ENCODE measurements at places on chromosomes 11 and 22. TPM values are rescaled to one million over a fixed set of nuclear protein-coding genes. Genes with fewer than 3 reads are reported as not detected.

The LIMK2 gene
- 18.6 TPM for total RNA-seq

DNA sequence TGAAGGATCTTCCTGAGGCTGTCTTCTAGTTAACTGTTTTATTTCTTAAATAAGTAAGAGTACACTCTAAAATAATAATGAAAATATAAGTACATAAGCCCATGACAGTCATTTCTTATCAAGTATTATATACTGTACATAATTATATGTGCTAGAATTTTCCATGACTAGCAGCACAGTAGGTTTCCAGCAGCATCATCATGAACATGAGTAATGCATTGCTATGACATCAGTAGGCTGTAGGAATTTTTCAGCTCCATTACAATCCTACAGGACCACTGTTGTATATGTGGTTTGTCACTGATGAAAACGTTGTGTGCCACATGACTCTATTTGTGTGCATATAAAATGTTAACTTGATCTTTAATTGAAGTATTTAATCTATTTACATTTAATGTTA is 22.0 kb downstream of the ZNF202 start:
- no peaks in the 10 kb centered on the region for H3K4me1 ChIP-seq
- H3K27me3 ChIP-seq = no peaks in the 10 kb centered on the region
- no peak for DNase-seq
- no peaks in the 10 kb centered on the region for H3K36me3 ChIP-seq

The USP2 gene
- 0.21 TPM for total RNA-seq

The KCNA4 gene
- not detected for total RNA-seq

- DNase-seq = no peak
- H3K4me1 ChIP-seq = no peaks in the 10 kb centered on the region
- H3K27me3 ChIP-seq = no peaks in the 10 kb centered on the region
- H3K27ac ChIP-seq = no peak overlapping the region
- no peak overlapping the region for H3K4me3 ChIP-seq
- no peaks in the 10 kb centered on the region for H3K36me3 ChIP-seq
Measured at GRCh38 chr11:4751201-4751600, 18.5 kb downstream of the OR51F1 start.

The C22orf31 gene
- not detected for total RNA-seq

GRCh38 chr11:35079611-35080010 is 59.4 kb upstream of the CD44 start:
- no peak overlapping the region for H3K27ac ChIP-seq
- no peak overlapping the region for H3K4me3 ChIP-seq
- H3K4me1 ChIP-seq = peaks cover 42% of the 10 kb centered on the region
- no peaks in the 10 kb centered on the region for H3K36me3 ChIP-seq
- no peaks in the 10 kb centered on the region for H3K27me3 ChIP-seq
- DNase-seq = no peak

DNA sequence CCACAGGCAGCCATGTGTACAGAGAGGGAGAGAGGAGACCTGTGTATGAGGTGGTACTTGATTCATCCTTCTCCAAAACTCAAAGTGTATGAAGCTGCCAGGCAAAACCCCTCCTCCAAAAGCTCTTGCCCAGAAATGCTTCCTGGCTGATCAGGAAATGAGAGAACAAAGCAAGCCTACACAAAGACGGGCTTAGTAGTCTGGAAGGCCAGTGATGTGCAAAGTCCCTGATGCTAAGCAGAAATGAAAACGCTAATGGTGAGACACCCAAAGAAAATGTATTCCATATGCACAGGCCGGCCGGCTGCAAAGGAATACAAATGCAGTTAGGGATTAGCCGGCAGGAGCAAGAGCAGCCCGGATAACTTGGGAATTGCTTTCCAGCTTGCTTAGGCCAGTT is 234.9 kb upstream of the CADM1 start:
- DNase-seq = no peak
- H3K27ac ChIP-seq = no peak overlapping the region
- H3K27me3 ChIP-seq = no peaks in the 10 kb centered on the region

- peaks cover under 1% of the 10 kb centered on the region for H3K27me3 ChIP-seq
- H3K4me3 ChIP-seq = no peak overlapping the region
- H3K4me1 ChIP-seq = peaks cover 19% of the 10 kb centered on the region
- DNase-seq = no peak
- H3K27ac ChIP-seq = no peak overlapping the region
- no peaks in the 10 kb centered on the region for H3K36me3 ChIP-seq
Measured at GRCh38 chr11:69912911-69913451, 93.8 kb upstream of the FGF3 start.

GRCh38 chr11:127943763-127944162 is 643.6 kb downstream of the ETS1 start:
- H3K27ac ChIP-seq = no peak overlapping the region
- DNase-seq = no peak
- H3K36me3 ChIP-seq = no peaks in the 10 kb centered on the region
- H3K4me1 ChIP-seq = no peaks in the 10 kb centered on the region
- H3K4me3 ChIP-seq = no peak overlapping the region
- H3K27me3 ChIP-seq = no peaks in the 10 kb centered on the region

DNA sequence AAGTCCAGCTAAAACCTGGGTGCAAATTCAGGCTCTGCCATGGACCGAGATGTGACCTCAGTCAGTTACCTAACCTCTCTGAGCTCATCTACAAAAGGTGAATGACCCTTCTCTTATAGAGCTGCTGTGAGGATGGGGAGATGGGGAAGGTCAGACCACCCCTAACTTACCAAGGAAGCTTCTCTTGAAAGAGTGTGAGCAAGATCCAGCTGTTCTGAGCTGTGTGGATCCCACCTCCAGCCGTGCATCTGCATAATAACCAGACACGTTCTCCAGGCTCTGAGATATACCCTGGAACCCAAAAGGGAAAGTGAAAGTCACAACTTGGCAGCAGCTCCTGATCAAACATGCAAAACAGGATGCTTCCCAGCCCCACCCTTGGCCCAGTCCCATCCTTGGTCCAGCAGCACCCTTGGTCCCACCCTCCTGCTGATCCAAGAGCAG is at the start of gene APOL3:
APOL3 (minus strand) TSS at position 257 of the 444 bp plus-strand sequence. CDS start 11,700 bp downstream, outside the sequence.
- peaks cover 3% of the 10 kb centered on the region for H3K27me3 ChIP-seq
- H3K4me1 ChIP-seq = peaks cover 21% of the 10 kb centered on the region
- no peaks in the 10 kb centered on the region for H3K36me3 ChIP-seq
- no peak for DNase-seq
- H3K4me3 ChIP-seq = no peak within 1 kb of the TSS

DNA sequence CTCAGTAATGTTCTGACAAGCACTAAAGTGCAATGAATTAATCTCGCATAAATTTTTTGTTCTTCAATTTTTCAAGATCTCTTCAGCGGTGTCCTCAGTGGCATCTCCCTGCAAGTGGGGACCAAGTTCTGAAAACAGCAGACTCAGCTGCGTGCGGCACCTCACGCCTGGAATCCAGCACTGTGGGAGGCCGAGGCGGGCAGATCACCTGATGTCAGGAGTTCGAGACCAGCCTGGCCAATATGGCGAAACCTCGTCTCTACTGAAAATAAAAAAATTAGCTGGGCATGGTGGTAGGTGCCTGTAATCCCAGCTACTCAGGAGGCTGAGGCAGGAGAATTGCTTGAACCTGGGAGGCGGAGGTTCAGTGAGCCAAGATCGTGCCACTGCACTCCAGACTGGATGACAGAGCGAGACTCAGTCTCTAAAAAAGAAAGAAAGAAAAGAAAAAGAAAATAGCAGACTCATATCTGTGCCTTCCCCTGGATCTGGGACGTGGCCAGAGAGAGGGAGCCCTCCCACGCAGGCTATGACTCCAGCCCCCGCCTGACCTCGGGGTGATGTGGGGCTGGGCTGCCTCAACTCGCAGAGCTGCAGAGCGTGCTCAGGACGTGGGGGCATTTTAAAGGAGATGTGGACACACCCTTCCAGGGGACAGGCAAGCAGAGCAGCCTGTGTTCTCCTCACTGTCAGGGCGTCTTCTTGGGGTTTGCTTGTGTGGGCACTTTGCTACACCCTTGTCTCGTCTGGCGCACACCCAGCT is 346.6 kb downstream of the BRD1 start:
- H3K27me3 ChIP-seq = no peaks in the 10 kb centered on the region
- no peak overlapping the region for H3K4me3 ChIP-seq
- H3K27ac ChIP-seq = no peak overlapping the region
- DNase-seq = no peak
- no peaks in the 10 kb centered on the region for H3K36me3 ChIP-seq

DNA sequence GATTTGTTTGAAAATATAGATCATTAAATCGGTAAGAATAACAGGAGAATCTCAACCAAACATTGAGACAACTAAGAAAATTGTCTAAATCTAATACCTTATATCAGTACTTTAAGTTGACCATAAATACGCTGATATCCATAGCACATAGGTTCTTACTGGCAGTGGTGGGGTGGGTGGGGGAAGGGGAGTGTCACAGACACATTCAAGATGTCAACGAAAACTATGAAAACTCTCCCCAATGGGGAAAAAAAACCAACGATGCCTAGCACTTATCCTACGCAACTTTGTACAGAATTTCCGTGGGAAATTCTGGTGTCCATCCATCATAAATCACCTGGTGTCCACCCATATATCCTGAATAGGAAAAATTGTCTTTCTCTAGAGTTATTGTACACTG is 6.2 kb downstream of the GRAP2 start:
- H3K27me3 ChIP-seq = peaks cover 3% of the 10 kb centered on the region
- no peak overlapping the region for H3K4me3 ChIP-seq
- no peaks in the 10 kb centered on the region for H3K4me1 ChIP-seq

The TUBGCP6 gene
- total RNA-seq = 25.0 TPM

DNA sequence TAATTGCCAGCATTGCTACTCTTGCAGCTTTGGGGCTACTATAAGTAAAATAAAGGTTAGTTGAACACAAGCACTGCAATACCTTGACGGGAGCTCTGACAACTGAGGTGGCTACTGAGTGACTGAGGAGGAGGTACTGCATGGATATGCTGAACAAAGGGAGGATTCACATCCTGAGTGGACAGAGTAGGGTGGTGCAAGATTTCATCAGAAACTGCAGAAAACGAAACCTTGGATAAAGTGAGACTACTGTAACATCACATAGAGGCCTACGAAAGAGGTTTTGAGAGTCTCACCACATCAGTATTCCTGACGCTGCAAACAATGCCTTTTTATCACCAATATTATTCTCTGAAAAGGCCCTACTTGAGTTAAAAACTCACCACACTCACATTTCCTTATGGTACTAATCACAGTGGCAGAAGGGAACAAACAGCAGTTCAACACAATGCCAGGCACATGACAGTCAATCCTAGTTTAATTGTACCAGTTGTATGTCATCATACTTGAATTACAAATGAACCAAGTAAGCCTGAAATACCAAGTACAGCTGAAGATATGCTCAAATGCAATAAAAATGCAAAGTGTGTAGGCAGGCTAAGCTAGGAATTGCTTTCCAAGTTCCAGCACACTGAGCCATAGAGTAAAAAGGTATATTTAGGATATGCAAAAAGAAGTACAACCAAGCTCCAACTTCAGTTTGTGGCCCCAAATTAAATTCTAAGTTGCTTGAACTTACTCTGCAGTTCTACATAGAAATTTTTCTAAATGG is 4.0 kb upstream of the GPR83 start:
- no peaks in the 10 kb centered on the region for H3K4me1 ChIP-seq
- no peak for DNase-seq
- no peaks in the 10 kb centered on the region for H3K36me3 ChIP-seq
- H3K4me3 ChIP-seq = no peak overlapping the region

- no peaks in the 10 kb centered on the region for H3K27me3 ChIP-seq
- H3K4me3 ChIP-seq = no peak overlapping the region
Measured at GRCh38 chr11:85167038-85167437, 460.1 kb downstream of the DLG2 start.

- no peak for DNase-seq
- H3K4me1 ChIP-seq = peaks cover 20% of the 10 kb centered on the region
- no peaks in the 10 kb centered on the region for H3K27me3 ChIP-seq
- H3K36me3 ChIP-seq = no peaks in the 10 kb centered on the region
- H3K27ac ChIP-seq = no peak overlapping the region
Measured at GRCh38 chr11:109034339-109034696, 369.4 kb downstream of the DDX10 start.

The TSPAN32 gene
- not detected for total RNA-seq

DNA sequence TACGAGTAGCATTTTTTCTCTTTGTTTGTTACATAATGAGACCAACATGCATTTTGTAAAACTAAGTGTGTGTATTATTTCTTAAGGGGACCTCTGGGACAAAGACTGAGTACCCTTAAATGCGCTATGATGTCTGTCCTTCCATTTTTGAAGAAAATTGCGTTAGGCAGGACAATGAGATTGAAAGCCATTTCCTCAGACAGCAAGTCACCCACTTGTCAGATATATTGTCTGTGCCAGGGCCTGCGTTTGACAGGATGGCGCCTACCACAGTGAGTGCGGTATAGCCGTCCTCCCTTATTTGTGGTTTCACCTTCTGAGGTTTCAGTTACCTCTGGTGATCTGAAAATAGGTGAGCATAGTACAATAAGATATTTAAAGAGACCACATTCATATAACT is 2.2 kb downstream of the AP2A2 start:
- H3K4me1 ChIP-seq = peaks cover 3% of the 10 kb centered on the region
- no peaks in the 10 kb centered on the region for H3K27me3 ChIP-seq
- DNase-seq = no peak
- no peak overlapping the region for H3K4me3 ChIP-seq
- H3K27ac ChIP-seq = no peak overlapping the region

DNA sequence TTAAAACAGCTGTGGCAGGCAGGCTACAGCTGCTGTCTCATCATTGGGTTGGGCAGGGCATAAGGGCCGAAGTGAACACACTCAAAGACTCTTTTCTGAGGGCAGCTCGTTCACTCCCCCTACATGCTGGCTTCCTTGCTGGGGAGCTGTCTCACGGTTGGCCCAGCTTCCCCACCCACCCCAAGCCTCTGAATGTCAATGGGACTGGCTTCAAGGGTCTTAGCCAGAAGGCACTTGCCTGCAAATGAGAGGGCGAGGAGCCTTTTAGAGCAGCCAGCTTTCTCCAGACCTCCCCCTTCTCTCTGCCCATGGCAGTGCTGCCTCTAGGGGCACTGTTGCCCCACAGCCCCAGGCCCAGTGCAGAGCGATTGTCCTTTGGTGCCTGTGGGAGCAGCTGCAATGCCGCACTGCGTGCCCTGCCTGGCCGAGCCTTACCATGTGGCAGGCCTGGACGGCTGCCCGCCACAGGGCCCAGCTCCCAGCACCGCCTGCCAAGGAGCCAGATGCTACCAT is 94.7 kb upstream of the RASSF10 start:
- H3K4me1 ChIP-seq = no peaks in the 10 kb centered on the region
- H3K27me3 ChIP-seq = peaks cover 19% of the 10 kb centered on the region
- no peak overlapping the region for H3K27ac ChIP-seq
- no peak overlapping the region for H3K4me3 ChIP-seq
- DNase-seq = no peak

- no peak for DNase-seq
- H3K4me1 ChIP-seq = no peaks in the 10 kb centered on the region
- no peak overlapping the region for H3K4me3 ChIP-seq
- no peaks in the 10 kb centered on the region for H3K36me3 ChIP-seq
- no peaks in the 10 kb centered on the region for H3K27me3 ChIP-seq
Measured at GRCh38 chr11:62087694-62088093, 36.1 kb upstream of the INCENP start.

GRCh38 chr11:15947681-15948648 is 408.4 kb downstream of the SOX6 start:
- no peak for DNase-seq
- no peaks in the 10 kb centered on the region for H3K4me1 ChIP-seq
- no peaks in the 10 kb centered on the region for H3K27me3 ChIP-seq
- no peak overlapping the region for H3K4me3 ChIP-seq
- no peaks in the 10 kb centered on the region for H3K36me3 ChIP-seq

The SERHL2 gene
- total RNA-seq = 8.6 TPM

- H3K4me1 ChIP-seq = no peaks in the 10 kb centered on the region
- no peaks in the 10 kb centered on the region for H3K36me3 ChIP-seq
Measured at GRCh38 chr11:101786916-101787315, 127.9 kb upstream of the CEP126 start.

- H3K4me1 ChIP-seq = peaks cover 9% of the 10 kb centered on the region
- H3K4me3 ChIP-seq = no peak overlapping the region
- peaks cover 5% of the 10 kb centered on the region for H3K36me3 ChIP-seq
- DNase-seq = no peak
Measured at GRCh38 chr22:37023743-37024338, 4.3 kb downstream of the MPST start.

Data from SJSA1 (cell line).